ENCODE measurements at places on chromosomes 5 and 9. TPM values are rescaled to one million over a fixed set of nuclear protein-coding genes. Genes with fewer than 3 reads are reported as not detected.

RMND5B gene
- 42.9 TPM for total RNA-seq

ACTL7A gene
- total RNA-seq: not detected

PTPA gene
- 98.6 TPM for total RNA-seq

ITK gene
- 1.3 TPM for total RNA-seq

PRKACG gene
- not detected for total RNA-seq

SYK gene
- 151 TPM for total RNA-seq

ADGRD2 gene
- not detected for total RNA-seq

Data from Karpas-422 (cell line).